ENCODE measurements at places on chromosomes 4 and X.
A peak's percentile ranks its signal among the peaks of the same experiment; 100 is the strongest.

GRCh38 chrX:123339221-123339905 is 155.3 kb downstream of the GRIA3 start:
- DNase-seq: no peak

GRCh38 chrX:41350150-41350975 is 16.4 kb downstream of the DDX3X start:
- no peak for DNase-seq

- DNase-seq: peak; percentile 90
Measured at GRCh38 chr4:83629945-83630721, 94.2 kb downstream of the GPAT3 start.

GRCh38 chrX:40041915-40042314 is 55.8 kb downstream of the BCOR start:
- DNase-seq: no peak

GRCh38 chr4:19657856-19658255 is 593.8 kb upstream of the SLIT2 start:
- no peak for DNase-seq

- no peak for DNase-seq
Measured at GRCh38 chr4:186714006-186714675, 9.5 kb downstream of the FAT1 start.

- no peak for DNase-seq
Measured at GRCh38 chr4:105283501-105283900, 136.8 kb downstream of the TET2 start.

DNA sequence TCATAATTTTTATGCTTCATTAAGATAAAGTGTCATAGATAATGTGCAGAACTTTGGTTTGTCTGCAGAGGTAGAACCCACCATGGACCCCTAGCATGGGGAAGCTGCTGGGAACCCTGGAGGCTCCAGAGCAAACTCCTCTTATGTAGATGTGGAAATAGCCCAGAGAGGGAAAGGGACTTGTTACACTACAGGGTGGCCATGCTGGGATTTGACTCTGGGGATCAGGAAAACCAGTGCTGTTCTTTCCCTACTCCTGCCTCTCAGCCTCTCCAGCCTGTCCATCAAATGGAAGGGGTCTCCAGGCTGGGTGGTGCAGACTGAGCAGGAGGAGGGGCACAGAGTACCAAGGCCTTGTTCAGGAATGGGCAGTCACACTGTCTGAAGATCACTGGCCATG is 54.2 kb downstream of the MSX1 start:
- DNase-seq: no peak

- peak; percentile 74 for DNase-seq
Measured at GRCh38 chr4:83272900-83273299, 11.7 kb downstream of the COQ2 start.

- no peak for DNase-seq
Measured at GRCh38 chr4:111806331-111806730, 338.9 kb upstream of the FAM241A start.

GRCh38 chrX:155632431-155633100 is 19.8 kb upstream of the TMLHE start:
- DNase-seq: no peak

- DNase-seq: peak; percentile 54
Measured at GRCh38 chr4:87679449-87680169, 29.5 kb downstream of the DMP1 start.

- no peak for DNase-seq
Measured at GRCh38 chr4:88567591-88567990, 24.7 kb upstream of the HERC3 start.

DNA sequence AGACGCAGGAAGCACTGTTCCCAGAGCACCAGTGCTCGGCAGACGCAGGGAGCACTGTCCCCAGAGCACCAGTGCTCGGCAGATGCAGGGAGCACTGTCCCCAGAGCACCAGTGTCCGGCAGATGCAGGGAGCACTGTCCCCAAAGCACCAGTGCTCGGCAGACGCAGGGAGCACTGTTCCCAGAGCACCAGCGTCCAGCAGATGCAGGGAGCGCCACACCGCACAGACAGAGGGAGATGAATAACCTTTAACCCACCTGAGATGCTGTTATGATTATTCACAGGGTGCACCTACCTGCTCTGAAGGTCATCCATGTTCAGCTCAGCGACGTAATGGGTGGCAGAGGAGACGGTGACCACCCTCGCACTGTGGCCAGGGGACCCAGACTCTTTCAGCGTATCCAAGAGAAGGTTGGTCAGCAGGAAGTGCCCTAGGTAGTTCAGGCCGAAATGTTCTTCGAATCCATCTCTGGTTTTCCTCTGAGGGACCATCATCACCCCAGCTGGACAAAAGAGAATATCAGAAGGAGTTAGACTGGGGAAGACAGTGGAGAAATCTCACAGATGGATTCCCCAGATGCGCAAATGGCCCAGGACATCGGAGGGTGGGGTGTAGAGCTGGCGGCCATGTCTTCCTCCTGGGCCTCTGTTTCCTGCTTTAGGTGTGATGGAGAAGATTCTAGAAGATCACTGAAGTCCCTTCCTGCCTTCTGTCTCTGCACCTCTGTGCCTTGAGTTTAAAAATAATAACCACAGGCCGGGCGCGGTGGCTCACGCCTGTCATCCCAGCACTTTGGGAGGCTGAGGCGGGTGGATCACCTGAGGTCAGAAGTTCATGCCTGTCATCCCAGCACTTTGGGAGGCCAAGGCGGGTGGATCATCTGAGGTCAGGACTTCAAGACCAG is 234.1 kb downstream of the DHRSX start:
- DNase-seq: no peak
